ENCODE measurements at places on chromosomes 6 and 20.

- DNase-seq, result no peak
Measured at GRCh38 chr6:159098636-159099106, 53.9 kb upstream of the TAGAP start.

GRCh38 chr6:151409260-151409659 lies 17.9 kb upstream of the ZBTB2 start:
- DNase-seq, result no peak

GRCh38 chr6:43775535-43775885 lies 5.5 kb downstream of the VEGFA start:
- DNase-seq, result no peak

DNA sequence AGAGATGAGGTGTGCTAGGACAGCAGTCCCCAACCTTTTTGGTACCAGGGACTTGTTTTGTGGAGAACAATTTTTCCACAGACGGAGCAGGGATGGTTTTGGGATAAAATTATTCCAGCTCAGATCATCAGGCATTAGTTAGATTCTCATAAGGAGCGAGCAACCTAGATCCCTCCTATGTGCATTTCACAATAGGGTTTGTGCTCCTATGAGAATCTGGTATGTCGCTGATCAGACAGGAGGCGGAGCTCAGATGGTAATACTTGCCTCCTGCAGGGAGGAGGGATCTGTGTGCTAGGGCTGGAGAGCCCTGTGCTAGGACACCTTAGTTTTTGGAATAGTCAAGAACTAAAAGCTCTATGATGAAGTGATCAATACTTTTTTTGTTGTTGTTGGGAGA lies 2.5 kb downstream of the SMIM13 start:
- DNase-seq, result no peak

GRCh38 chr6:92887871-92888270 lies 531.5 kb downstream of the EPHA7 start:
- DNase-seq, result no peak

DNA sequence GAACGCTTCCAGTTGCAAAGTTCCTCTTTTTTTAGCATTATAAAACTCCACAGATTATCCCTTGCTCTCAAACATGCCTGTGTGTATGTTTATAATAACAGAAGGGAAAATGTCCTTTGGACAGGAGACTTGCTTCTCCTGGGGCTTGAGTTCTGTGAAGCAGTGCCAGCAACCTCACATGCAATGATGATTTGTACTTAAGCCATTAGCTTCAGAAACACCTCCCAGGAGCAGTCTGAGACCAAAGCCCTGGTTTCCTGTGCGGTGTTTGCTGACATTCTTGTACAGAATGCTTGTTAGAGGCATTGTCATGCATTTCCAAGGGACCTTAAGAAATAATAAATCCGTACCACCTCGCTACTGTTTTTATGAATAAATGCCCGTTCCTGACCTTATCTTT lies 752.8 kb downstream of the CBLN4 start:
- no peak for DNase-seq

- DNase-seq, result no peak
Measured at GRCh38 chr6:31737315-31737990, 1.1 kb upstream of the CLIC1 start.

DNA sequence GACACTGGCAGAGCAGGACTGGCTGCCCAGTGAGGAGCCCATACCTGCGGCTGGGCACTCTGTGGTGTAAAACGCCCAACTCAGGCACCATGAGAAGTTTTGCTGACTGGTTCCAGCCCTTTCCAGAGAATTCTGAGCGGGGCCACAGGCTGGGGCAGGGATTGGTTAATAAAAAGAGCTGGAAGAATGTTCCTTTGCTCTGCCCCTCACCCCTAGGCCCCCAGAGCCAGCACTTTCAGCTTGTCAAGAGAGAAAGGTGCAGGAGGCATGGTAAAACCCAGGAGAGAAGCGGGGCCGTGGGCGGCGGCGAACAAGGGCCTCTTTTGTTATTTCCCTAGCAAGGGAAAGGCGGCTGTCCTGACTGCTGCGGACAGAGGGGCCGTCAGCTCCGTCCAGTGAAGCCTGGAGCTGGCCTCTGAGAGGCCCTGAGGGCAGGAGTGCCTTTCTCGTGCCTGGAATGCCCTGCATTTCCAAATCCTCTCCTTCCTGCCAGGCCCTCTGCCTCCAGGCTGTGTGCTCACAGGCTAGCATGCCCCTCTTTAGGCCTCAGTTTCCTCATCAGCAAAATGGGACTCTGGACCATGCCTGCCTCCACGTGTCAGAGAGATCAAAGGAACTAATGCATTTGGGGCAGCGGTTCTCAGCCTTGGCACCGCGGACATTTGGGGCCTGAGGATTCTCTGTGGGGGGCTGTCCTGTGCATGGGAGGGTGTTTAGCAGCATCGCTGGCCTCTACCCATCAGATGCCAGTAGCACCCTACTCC lies 12.9 kb downstream of the SLC13A3 start:
- no peak for DNase-seq

- no peak for DNase-seq
Measured at GRCh38 chr6:21190701-21191100, 402.9 kb upstream of the SOX4 start.
